ENCODE measurements at places on chromosomes 3 and 15.

- no peaks in the 10 kb centered on the region for H3K27me3 ChIP-seq
- no peak for DNase-seq
- H3K27ac ChIP-seq: no peak overlapping the region
- H3K4me1 ChIP-seq: no peaks in the 10 kb centered on the region
- H3K4me3 ChIP-seq: no peak overlapping the region
Observed at GRCh38 chr3:162015856-162016255, 519.2 kb downstream of the OTOL1 start.

GRCh38 chr15:63446255-63446654 is 58.1 kb upstream of the USP3 start:
- peaks cover 6% of the 10 kb centered on the region for H3K4me1 ChIP-seq
- no peaks in the 10 kb centered on the region for H3K36me3 ChIP-seq
- H3K27me3 ChIP-seq: no peaks in the 10 kb centered on the region
- no peak overlapping the region for H3K27ac ChIP-seq

GRCh38 chr3:156135921-156136638 is 15.7 kb downstream of the KCNAB1 start:
- H3K27me3 ChIP-seq: no peaks in the 10 kb centered on the region
- H3K36me3 ChIP-seq: no peaks in the 10 kb centered on the region
- H3K4me3 ChIP-seq: no peak overlapping the region

DNA sequence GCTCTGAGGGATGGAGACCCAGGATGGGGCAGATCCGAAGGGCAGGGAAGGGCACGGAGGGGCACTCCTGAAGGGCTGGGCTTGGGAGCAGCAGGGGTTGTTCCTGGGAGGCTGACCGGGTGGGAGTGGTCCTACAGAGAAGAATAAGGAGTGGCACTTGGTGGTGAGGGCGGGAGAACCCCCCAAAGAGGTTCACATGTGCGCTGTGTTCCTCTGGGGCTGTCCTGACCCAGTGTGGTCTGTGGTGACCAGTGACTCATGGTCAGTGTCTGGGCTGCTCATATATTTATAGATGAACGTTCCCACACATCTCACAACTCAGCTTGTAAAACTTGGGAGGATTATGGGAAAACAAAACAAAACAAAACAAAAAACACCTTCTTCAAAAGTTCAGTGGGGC is 10.0 kb downstream of the TRPM1 start:
- no peak for DNase-seq
- H3K36me3 ChIP-seq: no peaks in the 10 kb centered on the region
- H3K4me3 ChIP-seq: no peak overlapping the region
- H3K4me1 ChIP-seq: peaks cover 14% of the 10 kb centered on the region
- no peak overlapping the region for H3K27ac ChIP-seq

All from vagina (tissue), 2 donors.